ENCODE measurements at places on chromosomes 2 and 18.

GRCh38 chr18:65761636-65762295 is 11.0 kb downstream of the CDH7 start:
- no peak for DNase-seq

DNA sequence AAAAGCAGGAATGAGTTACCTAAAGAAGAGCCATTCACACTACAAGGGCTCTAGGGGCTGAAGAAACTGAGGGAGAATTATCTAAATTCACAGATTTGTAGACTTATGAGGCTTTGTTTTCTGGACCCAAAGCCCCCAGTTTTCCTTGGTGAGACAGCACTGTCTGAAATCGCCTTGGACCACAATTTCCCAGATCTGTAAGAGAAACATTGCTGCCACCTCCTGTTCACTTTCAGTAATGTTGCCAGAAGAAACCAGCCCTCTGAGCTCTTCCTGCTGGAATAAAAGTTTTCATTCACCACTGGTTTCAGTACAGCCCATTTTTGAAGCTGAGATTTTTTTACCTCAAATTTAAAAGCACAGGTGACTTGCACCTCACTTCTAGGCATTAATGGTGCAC is 169.2 kb downstream of the CDH20 start:
- DNase-seq: peak; percentile 66

DNA sequence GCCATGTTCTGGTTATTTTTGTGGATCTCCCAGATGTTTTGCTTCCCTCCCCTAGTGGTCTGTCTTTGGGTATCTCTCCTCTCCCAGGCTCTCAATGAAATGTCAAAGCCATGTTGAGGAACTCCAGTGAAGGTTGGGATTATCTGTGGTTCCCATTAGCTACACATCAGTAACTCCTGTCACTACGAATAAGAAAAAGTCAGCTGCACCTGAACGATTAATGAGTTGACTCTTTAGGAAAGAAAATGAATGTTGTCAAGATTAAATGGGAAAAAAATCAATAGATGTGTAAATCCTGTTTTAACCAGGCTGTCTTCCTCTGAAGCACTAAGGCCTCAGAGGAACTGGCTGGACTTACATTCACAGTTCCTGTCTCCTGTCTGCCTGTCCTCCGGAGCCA is 94.0 kb upstream of the DAPL1 start:
- no peak for DNase-seq

- peak; percentile 96 for DNase-seq
Measured at GRCh38 chr18:75475228-75475627, 47.7 kb upstream of the SMIM21 start.

GRCh38 chr2:186346216-186346615 is 139.8 kb upstream of the ZC3H15 start:
- no peak for DNase-seq

GRCh38 chr2:22450831-22451230 is 934.1 kb upstream of the KLHL29 start:
- no peak for DNase-seq

- DNase-seq: peak; percentile 99
Measured at GRCh38 chr18:10121786-10122515, 208.1 kb downstream of the VAPA start.

GRCh38 chr18:24341361-24341760 is 56.3 kb downstream of the OSBPL1A start:
- DNase-seq: peak; percentile 21

DNA sequence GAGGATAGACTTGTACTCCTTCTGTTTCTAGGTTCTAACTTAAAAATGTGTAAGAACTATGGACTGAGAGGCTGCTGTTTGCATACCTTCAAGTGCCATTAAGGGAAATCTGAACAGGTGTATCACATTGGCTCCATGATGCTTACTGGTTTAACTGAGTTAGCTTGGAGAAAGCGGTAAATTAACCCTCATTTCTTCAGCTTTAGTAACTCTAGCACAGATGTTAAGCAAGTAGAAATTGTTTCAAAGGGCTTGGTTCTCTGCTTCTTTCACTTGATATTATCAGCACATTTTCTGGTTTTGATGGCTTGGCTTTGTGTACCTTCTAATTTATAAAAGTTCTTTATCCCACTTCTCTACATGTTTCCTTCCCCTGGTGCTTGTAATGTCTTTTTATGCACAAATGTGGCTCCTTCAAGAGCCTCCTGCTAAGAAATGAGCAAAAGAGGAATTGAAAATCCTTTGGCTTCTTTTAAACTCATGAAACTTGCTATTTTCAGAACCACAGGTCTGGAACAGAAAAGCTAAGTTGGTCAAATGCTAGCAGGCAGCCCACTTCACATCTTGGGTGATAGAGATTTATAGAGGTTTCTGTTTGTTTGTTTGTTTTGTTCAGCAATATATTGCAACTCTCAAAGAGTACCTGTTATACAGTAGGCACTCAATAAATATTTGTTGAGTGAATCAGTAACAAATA is 249.9 kb upstream of the THUMPD2 start:
- no peak for DNase-seq

GRCh38 chr2:203772456-203773165 is 66.2 kb downstream of the CD28 start:
- DNase-seq: no peak

- DNase-seq: no peak
Measured at GRCh38 chr2:119349289-119349688, 17.3 kb downstream of the C2orf76 start.

DNA sequence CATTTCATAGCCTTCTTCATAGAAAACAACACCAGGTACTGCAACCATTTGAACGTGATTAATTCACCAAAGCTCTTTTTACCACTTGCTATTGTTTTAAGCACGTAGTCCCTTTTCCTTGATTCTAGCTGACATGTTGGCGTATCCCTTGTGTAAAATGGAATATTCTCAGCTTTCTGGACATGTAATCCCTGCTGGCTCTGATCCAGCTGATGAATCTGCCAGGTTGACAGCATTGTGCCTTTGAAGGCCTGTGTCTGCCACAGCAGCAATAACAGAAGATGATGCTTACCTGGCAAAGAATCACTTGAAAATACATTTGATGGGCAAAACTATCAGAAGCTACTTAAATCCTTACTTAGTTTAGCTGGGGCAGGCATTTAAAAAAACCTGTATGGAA is 81.0 kb upstream of the CCDC150 start:
- no peak for DNase-seq

DNA sequence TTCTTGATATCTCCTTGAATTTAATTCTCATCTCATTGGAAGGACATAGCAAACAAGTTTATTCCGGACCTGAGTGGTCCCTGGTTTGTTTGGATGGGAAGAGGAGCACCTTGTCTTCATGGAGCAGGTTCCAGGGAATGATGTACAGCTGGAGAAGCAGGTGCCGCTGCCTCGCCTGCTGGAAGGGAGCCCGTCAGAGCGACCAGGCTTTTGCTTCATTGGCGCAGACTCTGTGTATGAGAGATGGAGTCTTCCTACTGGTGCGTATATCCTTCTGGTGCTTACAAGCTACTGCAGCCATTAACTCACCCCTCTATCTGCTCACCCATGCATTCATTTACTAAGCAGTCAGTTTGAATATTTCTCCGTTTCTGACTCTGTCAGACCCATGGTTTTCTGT is 11.6 kb upstream of the ALLC start:
- no peak for DNase-seq

DNA sequence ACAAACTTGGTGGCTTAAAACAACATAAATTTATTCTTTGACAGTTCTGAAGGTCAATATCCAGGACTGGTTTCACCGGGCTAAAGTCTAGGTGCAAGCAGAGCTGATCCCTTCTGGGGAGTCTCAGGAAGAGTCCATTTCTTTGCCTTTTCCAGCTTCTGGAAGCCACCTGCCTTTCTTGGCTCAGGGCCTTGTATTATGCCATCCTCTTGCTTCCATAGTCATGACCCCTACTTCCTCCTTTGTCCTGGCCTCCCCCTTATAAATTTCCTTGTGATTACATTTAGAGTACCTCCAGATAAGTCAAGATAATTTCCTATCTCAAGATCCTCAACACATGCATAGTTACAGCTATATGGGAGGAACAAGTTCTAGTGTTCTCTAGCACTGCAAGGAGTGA is 1089.5 kb downstream of the LRP1B start:
- no peak for DNase-seq

- no peak for DNase-seq
Measured at GRCh38 chr2:109690457-109690821, 76.3 kb downstream of the SOWAHC start.

DNA sequence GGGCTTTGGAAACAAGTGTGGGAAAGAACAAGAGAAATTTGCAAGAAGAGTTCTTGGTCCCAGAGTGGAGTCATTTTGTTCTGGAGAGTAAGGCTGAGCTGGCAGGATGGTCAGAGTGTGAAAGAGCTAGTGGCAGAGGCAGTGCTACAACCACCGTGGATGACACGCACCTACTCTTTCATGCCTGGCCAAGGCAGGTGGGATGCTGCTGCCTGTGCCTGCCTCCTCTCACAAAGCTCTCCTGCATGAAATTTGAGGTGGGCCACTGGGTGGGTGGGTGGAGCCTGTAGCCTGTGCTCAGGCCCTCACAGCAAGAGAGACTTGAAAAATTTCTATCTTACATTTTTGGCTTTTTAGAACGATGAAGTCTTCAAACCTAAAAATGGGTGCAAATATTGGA is 9.4 kb upstream of the INO80C start:
- DNase-seq: no peak

- peak; percentile 64 for DNase-seq
Measured at GRCh38 chr2:40329739-40330030, 122.2 kb downstream of the SLC8A1 start.

DNA sequence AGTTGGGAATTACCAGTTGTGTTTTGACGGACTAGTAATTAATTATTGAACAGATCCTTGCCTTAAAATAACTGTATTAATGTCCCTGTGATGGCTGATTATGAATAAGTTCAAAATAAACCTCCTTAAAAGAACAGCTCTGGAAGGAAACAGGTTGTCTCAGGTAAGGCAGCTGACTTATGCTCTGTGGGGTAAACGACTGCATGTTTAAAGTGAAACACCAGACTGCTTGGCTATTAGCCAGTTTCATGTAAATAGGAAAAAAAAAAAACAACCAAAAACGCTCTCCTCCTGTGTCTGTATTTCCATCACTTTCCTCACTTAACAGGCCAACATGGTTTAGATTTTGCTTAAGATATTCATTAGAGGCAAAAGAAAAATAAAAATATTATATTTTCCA is 243.6 kb downstream of the TMEM182 start:
- DNase-seq: no peak

- peak; percentile 46 for DNase-seq
Measured at GRCh38 chr2:24855022-24855622, 61.9 kb downstream of the CENPO start.

DNA sequence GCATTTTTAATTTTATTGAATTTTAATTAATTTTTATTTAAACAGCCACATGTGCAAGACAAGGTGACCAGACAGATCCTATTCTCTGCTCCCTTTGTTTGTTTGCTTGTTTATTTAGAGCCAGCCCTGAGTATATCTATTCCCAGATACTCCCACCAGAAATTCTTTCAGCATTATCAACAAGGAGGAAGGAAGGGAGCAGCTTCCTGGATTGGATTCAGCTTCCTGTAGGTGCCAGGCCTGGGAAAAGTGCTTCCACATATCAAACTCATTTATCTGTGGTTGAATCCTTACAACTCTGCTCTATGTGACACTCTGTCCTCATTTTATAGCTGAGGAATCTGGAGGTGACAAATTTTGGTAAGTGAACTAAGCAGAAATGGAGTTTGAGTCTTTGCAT is 60.5 kb upstream of the KLF7 start:
- peak; percentile 27 for DNase-seq

DNA sequence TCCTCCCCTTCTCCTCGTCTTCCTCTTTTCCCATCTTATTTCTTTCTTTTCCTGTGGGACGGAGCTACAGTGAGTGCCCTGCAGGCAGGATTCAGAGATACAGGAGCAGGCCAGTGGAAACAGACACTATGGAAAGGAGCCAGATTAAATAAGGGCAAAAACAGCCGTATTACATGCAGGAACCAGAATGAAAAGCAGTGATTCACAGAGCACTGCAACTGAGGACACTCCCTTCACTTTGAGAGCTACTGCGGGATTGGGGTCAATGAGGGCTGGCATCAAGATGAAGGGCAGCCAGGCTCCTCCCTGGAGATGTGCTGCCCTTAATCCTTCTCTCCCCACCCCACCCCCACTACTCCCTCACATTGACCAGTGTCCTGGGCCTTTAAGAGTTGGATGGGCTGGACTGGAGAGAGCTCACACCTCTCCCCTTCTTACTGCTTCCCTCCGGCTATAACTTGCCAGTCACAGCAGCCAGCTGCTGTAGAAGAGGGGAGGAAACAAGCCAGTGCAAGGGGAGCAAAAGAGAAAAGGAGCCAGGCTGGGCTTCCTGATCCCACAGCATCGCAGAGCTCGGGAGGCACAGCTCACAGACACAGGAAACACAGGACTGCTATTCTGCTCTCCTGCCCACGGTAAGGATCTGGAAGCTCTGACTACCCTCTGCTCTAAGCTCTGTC is at the start of gene PLCD4:
TSS of gene PLCD4 (plus strand) at position 464 of the 680 bp plus-strand sequence. CDS start 7,841 bp downstream, outside the sequence.
- DNase-seq: peak; percentile 91

DNA sequence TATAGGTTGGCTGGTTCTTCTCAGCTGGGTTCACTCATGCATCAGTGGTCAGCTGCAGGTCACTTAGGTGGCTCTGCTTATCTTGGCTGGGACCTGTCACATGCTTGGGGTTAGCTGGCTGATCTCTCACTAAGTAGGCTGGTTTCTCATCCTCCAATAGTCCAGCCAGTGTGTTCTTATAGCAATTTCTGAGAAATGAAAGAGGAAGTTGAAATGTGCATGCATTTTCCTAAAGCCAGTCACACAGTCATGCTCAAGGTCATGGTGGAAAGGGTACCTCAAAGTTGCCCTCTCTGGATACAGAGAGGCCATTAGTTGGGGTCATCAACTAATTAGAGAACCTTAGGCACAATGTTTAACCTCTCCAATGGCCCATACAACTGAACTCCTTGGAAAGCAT is 64.4 kb downstream of the KLHL29 start:
- no peak for DNase-seq

GRCh38 chr2:158955842-158956365 is 12.5 kb upstream of the TANC1 start:
- DNase-seq: no peak

GRCh38 chr2:54772531-54772930 is 49.1 kb downstream of the EML6 start:
- no peak for DNase-seq

DNA sequence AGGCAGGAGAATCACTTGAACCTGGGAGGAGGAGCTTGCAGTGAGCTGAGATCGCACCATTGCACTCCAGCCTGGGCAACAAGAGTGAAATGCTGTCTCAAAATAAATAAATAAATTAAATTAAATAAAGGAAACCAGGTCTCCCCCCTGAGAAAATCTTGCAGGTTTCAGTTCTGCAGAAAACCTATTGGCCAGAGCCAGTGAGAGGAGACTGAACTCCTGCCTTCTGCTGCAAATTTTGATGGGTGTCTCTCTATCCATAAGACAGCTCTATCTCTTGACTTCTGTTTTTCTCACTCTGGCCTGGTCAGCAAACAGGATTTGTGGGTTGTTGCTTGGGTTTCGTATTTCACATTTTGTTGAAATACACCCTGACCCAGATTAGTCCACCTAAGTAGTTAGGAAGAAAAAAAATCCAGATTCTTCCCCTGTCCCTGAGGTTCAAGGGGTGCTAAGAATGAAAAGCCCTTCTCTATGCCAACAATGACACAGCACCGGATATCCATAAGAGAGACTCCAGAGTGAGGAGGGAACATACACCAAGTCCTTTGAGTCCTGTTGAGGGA is 86.7 kb upstream of the MAP4K4 start:
- DNase-seq: no peak

- DNase-seq: peak; percentile 99
Measured at GRCh38 chr2:100902817-100903405, 83.0 kb downstream of the NPAS2 start.

All from EH (cell line).